Activated CD8-positive, alpha-beta T cell treated with anti-CD3 and anti-CD28 coated beads for 36 hours (primary cell): ENCODE measurements at places on chromosomes 6 and 20. TPM values are rescaled to one million over a fixed set of nuclear protein-coding genes. Genes with fewer than 3 reads are reported as not detected.
A peak's percentile ranks its signal among the peaks of the same experiment; 100 is the strongest.

DNA sequence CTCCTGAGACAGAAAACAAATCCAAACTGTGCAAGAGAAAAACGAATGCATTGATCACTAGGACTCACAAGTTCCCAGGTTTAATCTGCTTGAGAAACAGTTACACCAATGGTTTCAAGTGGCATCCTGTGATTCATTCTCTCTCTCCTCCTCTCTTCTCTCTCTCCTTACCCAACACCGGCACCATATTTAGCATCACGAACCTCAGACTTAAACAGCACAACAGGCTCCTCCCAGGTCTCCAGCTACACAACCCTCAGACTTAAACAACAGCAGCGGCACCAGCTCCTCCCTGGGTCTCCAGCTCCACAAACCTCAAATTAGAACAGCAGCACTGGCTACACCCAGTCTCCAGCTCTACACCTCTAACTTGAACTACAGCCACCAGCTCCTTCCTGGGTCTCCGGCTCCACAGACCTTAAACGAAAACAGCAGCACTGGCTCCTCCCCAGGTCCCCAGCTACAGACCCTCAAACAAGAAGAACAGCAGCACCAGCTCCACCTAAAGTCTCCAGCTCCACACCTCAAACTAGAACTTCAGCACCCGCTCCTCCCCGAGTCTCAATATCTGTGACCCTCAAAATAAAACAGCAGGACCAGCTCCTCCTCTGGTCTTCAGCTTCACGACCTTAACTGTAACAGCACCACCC is 355.9 kb downstream of the PREX1 start:
- no peak for DNase-seq

DNA sequence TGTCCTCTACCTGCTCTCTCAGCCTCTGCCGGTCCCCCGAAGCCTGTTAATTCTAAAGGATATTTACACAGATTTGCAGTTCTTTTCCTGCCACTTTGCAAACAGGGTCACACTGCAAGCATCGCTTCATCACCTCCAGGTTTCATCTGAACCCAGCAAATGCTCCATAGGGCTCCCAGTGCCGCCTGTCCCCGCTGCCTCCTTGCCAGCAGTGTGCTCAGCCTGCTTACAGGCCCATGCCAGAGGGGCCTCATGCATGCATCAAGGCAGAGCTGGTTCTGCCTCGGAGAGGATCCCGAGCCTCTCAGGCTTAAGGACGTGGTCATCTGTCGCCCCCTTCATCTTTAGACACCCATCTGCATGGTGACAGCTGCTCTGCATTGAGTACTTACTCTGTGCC is 10.5 kb downstream of the SIRPA start:
- no peak for DNase-seq

DNA sequence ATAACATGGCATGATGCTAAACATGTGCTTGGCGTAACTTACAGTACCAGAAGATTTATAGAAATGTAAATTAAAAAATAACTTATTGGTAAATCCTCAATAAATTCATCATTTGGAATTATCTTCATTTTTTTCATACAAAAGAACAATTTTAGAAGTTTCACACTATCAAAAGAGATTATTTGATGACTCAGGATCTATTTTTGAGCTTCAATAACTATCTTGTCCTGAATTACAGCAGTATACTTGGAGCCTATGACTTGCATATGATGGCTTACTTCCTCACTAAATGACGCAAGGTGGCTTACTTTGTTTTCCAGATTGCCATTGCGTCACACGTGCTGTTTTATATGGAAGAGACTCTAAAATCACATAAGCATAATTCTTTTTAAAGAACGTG is 49.2 kb downstream of the KHDRBS2 start:
- no peak for DNase-seq

GRCh38 chr6:128290221-128290620 is 230.2 kb downstream of the PTPRK start:
- DNase-seq, result no peak

DNA sequence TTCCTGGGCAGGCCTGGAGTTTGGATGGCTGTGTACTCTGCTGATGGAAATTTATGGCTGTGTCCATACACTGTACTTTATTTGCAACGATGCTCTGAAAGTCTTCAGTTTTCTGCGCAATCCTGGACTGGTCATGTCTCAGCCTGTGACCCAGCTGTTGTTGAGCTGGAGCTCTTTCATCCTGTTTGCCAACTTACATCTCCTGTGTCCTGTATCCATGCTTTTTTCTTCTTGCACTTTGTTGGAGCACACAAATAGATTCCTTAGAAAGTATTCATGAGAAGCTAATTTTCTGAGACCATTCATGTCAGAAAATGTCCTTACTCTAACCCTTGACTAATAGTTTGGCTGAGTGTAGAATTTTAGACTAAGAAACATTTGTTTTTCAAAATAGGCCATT is 251.2 kb downstream of the BCKDHB start:
- DNase-seq, result no peak

GRCh38 chr6:145278163-145278807 is 457.0 kb downstream of the EPM2A start:
- no peak for DNase-seq

DNA sequence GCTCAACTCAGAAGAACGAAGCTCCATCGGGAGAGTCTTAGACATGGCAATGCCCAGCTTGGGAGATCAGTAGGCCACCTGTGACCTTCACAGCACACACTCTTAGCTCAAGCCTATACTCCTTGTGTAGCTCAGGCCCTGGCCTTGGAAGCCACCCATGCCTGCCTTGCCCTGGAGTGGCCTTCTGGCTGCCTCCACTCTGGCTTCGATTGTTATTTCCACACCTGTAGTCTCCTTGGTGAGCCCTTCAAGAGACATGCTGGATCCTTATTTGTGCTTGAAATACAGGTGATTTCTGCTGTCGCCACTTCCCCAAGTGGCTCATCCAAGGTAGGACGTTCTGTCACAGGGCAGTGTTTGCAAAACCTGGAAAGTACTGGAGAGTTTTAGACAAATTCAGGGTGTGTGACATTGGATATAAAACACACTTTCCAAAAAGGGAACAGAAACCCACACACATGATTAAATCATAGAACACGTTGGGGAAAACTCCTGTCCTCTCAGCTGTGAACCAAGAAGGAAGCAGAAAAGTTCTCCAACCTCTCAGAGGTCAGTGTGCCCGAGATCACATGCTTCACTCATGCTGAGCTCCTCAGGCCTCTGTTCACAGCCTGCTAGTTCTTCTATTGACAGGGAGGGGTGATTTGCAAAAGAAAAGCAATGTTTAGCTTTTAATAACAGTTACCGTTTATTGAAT is 391.8 kb downstream of the CDC5L start:
- DNase-seq, result no peak

DNA sequence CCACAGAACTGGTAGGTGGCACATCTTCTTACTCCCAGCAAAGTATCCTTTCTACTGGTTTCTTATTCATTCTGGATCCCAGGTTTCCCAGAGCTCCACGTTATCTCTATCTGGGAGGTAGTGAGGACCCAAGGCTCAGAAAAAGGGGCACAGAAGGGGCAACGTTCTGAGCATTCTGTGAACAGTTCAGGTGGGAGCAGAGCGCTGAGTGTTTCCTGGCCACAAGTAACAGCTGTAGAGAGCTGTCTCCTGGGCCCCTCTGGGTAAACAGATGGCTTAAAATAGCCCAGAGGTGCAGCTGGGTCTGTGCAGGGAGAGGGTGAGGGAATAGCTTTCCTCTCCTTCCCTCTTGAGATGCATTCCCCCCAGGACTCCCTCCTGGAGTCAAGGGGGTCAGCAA is 2.1 kb downstream of the APOBEC2 start:
- no peak for DNase-seq

- no peak for DNase-seq
Observed at GRCh38 chr6:116012471-116012949, 48.2 kb downstream of the FRK start.

- no peak for DNase-seq
Observed at GRCh38 chr20:63961664-63962425, 5.6 kb upstream of the UCKL1 start.

DNA sequence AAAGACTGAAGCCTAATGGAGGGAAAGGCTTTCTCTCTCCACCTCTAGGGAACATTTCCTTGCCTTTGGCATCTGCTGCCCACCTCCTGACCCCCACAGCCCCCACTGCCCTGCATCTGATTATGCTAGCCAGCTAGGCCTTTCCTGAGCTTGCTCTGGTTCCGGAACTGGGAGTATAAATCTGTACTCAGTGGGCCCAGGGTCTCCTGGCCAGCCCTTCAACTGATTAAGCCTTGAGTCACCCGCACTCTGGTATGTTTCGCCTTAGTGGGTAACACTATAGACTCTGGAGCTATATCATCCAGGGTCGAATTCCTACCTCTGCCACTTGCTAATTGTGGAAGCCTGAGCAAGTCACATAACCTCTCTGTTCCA is 45.6 kb upstream of the RIPOR2 start:
- no peak for DNase-seq

DNA sequence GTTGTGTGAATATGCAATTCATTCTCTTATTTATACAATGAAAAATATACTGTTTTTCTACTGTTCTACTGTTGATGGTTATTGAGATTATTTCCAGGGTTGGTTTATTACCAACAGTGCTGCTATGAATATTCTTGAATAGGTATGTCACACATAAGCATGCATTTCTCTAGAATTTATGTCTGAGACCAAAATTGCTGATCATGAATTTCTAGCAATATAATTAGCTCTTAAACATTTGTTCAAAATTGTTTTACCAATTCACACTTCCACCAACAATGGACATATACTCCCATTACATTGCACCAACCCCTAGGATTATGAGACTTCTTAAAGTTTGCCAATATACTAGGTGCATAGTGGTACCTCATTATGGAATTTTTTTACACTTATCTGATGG is 164.1 kb upstream of the KCNQ5 start:
- DNase-seq, result no peak

- no peak for DNase-seq
Observed at GRCh38 chr6:170221753-170222400, 69.0 kb downstream of the DLL1 start.

DNA sequence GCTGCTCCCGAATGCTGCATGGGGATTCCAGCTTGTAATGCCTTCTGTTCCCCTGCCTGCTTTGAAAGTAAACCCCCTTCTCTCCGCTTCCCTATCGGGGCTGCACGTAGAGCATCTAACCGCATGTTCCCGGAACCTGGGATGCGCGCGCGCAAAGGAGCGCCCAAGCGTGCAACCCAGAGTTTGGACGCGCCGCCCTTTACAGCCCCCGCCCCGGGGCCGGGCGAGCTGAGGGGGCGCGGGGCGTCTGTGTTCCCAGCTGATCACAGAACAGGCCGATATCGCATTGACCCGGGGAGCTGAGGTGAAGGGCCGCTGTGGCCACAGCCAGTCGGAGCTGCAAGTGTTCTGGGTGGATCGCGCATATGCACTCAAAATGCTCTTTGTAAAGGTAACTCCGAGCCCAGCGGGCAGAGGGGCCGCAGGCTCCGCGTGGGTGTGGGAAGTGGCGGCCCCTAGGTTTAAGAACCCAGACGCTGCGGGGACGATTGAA is 1.4 kb downstream of the LAMP5 start:
- DNase-seq, result no peak

DNA sequence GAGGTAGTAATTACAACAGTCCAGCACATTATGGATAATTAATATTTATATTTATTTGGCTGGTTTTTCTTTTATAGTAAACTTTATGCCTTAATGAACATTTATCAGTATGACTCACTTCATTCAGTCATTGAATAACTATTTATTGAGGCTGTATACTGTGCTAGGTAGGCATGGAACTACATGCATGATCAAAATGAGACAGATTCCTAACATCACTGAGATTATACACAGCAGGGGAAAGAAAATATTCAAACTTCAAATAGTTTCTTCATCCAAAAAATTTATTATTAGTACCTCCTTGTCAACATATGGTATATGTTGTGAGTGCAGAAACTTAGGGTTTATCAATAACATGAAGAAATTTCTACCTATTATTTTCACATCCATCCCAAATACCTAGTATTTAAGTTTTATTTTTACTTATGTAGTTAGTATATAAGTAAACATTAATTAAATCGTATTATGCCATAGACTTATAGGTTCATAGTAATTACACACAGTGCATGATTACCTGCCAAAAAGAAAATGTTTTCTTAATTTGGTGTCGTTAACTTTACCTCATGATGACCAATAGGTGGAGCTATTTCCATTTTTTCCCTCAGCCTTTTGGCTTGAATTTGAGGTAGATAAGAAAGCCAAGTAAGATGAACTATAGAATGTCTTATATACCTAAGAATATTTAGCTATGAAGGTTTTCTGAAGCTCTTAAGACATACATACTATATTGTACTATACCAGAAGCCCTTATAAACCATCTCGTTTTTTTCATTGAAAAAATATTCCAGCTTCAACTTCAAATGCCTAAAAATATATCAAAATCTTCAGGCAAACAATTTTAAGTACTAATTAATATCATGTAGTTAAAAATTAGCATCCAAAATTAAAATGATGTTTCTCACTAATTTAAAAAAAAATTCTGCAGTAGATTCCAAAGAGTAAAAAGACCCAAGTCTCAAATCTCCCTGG is 12.5 kb upstream of the TMEM30A start:
- no peak for DNase-seq

DNA sequence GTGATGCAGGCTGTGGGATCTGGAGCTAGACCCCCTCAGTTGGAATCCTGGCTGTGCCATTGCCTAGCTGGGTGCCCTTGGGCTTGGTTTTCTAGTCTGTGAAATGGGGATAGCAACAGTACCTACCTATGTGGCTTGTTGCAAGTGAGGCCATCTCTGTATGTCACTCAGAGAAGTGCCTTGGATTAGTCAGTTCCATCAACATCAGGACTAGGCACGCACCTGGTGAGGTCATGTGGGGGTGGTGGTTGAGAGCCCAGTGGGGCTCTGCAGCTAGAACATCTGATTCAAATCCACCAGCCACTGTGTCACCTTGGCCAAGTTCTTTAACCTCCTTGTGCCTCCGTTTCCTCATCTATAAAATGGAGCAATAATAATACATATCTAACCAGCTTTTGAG is 12.5 kb downstream of the TCF15 start:
- DNase-seq, result no peak

DNA sequence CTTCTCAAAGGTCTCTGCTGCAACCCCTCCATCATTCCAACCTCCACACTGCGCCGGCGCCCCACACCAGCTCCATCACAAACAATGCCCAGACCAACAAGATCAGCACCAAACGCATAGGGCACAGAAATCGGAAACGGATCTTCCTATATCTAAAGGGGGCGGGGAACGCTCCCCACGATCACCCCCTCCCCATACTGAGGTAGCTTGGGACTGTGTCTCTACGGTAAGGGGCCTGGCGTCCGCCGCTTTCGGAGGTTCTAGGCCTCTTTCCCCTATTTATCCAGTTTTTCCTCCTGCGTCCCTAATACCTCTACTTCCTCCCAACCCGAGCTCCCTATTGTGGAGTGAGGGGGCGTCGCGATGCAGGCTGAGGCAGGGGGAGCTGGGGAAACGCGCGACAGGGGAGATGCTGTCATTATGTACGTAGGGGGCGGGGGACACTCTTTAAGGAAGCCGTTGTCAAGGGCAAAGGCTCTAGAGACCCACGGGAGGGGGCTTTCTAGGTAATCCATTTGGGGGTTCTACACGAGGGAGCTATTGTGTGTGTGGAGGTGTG is 909 bp downstream of the DNAAF9 start:
- DNase-seq, result peak; percentile 20

The MAS1 gene
- not detected for total RNA-seq

The C6orf52 gene
- 3.3 TPM for total RNA-seq

The GSTA3 gene
- total RNA-seq, result not detected

The CD24 gene
- total RNA-seq, result 0.54 TPM

The CST1 gene
- total RNA-seq, result not detected
